Hematopoietic multipotent progenitor cell treated with erythropoietin and hydrocortisone succinate and interleukin-3 and kit ligand, for 17 days (in vitro differentiated cells): ENCODE measurements at places on chromosomes 6 and 20.

GRCh38 chr6:109999740-110000139, 21.6 kb downstream of the GPR6 start:
- DNase-seq: no peak

- no peak for DNase-seq
These were observed 21.9 kb upstream of the CHMP4B start for GRCh38 chr20:33789109-33789857.

GRCh38 chr6:125304970-125305660, 3.3 kb upstream of the HDDC2 start:
- DNase-seq: no peak

DNA sequence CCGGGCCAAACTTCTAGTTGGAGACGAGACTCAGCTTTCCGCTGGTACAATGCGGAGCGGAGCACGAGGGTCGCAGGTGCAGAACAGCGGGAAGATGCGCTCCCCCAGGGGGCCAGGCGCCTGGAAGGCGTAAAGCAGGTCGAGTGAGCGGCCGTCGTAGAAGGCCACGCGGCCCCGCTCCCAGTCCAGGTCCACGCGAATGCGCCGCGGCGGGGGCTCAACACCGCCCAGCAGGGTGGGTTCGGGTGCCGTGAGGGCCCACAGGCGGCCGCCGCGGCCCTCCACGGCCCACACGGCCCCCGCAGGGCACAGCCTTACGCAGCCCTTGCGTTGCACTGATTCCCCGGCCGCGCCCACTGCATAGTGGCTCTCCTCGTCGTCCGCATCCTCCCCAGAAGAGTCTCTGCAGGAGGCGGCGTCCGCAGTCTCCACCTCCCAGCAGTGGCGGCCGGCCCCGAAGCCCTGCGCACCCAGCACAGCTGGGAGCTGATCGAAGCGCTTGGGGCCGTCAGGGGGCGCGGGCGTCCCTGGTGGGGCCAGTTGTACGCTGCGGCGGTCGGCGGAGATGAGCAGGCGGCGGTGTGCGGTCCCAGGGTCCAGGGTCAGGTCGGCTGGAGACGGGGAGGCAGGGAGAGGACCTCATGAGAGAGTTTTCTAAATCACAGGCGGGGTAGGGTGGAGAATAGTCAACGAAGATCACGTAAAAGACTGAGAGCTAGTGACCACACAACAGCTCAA, 4.3 kb downstream of the PPP1R11 start:
- no peak for DNase-seq

- DNase-seq: peak; percentile 94
These were observed 72.7 kb downstream of the TRAM2 start for GRCh38 chr6:52503851-52504781.

DNA sequence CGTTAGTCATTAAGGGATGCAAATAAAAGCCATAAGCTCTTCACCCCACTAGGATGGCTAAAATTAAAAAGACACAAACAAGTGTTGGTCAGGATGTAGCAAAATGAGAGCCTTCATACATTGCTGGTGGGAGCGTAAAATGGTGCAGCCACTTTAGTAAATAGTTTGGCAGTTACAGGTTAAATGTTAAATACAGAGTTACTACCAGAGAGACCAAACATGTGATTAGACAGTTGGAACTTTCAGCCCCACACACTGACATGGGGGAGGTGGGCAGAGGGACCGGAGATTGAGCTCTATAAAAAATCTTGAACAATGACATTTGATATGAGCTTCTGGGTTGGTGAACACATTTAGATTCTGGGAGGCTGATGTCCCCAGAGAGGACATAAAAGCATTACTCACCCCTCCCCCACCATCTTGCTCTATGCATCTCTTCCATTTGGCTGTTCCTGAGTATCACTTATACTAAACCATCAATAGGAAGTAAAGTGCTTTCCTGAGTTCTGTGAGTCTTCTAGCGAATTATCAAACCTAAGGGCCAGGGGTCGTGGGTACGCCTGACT, 20.4 kb upstream of the ZNF318 start:
- no peak for DNase-seq

- DNase-seq: no peak
These were observed 38.3 kb upstream of the MDFI start for GRCh38 chr6:41599852-41600445.

- DNase-seq: no peak
These were observed 419.9 kb downstream of the BTBD3 start for GRCh38 chr20:12337601-12338000.

DNA sequence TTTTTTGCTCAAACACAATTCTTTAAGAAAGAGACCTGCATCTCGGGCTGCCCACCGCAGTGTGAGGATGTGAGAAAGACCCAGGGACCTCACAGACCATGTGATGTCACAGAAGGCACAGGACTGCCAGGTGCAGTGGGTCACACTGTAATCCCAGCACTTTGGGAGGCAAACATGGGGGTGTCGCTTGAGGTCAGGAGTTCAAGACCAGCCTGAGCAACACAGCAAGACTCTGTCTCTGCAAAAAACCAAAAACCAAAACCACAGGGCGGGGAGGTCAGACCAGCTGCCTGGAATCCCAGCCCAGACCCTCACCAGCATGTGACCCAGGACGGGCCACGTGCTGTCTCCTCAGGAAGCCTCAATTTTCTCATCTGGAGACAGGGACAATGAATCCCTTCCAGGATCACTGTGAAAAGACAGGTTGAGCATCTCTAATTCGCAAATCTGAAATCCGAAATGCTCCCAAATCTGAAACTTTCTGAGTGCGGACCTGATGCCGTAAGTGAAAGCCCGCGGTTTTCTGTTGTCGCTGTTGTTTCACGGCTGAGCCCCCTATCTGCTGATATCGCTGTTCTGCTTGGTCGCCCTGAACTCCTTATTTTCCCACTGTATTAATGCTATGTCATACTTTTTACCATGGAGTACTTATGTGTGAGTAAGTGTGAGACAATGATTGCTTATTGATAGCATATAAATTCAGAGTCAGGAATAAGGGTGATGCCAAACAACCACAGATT, 159.5 kb upstream of the PTPN1 start:
- DNase-seq: no peak

DNA sequence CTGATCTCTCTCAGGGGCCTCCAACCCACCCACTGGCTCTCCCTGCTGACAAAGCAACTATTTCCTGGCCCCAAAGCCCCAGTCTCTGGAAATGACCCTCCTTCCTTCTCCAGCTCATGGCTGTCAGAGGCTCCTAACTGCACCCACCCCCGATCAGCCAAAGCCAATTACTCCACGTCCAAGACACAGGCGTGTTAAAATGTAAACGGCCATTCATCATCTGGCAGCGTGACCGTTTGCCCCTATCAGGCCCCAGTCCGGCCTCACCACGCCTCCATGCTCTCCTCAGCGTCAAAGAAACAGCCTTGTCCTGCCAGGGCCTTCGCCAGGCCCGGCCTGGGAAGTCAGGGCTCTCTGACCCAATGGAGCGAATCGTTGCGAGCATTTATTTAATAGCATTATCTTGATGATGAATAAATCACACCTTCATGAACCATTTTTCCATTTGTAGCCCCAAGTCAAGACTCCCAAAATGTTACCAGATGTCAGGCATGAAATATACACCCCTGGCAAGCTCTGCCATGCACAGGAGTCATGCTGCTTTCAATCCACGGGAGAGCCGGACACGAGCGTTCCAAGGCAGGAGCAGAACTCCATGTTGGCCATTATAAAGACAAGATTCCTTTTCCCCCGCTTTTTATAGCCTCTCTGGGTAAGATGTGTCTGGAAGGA, 17.7 kb downstream of the RIPOR3 start:
- no peak for DNase-seq

GRCh38 chr20:24938498-24938897, 10.6 kb upstream of the CST7 start:
- DNase-seq: no peak

DNA sequence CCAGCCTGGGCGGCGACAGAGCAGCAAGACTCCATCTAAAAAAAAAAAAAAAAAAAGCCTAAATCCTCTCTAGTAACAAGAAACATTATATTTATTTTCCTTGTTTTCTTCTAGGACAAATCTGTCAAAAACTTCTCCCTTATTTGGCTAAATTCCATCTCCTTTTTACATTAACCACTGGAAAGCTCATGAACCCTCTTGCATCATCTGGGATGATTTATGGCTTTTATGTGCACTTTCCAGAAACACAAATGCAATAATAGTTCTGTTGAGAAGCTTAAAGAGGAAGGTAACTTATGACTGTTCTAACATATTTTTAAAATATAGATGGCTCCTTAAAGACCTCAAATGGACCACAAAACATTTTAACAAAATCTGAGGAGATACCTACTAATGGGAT, 526.1 kb upstream of the SPTLC3 start:
- DNase-seq: no peak

DNA sequence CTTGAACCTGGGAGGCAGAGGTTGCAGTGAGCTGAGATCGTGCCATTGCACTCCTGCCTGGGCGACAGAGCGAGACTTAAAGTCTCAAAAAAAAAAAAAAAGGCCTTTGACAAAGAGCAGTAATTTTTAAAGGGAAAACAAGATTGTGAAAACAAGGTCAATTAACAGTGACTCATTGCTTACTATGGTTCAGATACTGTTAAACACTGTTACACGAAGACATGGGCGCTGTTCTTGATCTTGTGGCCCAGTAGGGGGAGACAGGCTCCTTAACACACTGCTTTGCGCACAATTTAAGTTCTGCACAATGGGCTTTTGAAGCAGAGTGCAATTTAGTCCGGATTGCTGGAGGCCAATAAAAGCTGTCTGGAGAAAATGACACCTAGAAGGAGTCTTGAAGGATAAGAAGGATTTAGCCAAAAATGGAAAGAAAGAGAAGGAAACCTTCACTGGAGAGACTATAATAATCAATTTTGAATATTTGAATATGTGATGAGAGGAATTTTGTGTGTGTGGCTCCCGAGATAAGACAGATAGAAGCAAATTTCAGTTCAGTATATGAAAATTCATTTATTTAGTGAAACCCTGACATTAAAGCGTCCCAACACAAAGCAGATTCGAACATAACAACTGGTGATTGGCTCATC, 6.0 kb upstream of the LATS1 start:
- peak; percentile 81 for DNase-seq

GRCh38 chr20:59402681-59403080, 102.3 kb downstream of the EDN3 start:
- no peak for DNase-seq

DNA sequence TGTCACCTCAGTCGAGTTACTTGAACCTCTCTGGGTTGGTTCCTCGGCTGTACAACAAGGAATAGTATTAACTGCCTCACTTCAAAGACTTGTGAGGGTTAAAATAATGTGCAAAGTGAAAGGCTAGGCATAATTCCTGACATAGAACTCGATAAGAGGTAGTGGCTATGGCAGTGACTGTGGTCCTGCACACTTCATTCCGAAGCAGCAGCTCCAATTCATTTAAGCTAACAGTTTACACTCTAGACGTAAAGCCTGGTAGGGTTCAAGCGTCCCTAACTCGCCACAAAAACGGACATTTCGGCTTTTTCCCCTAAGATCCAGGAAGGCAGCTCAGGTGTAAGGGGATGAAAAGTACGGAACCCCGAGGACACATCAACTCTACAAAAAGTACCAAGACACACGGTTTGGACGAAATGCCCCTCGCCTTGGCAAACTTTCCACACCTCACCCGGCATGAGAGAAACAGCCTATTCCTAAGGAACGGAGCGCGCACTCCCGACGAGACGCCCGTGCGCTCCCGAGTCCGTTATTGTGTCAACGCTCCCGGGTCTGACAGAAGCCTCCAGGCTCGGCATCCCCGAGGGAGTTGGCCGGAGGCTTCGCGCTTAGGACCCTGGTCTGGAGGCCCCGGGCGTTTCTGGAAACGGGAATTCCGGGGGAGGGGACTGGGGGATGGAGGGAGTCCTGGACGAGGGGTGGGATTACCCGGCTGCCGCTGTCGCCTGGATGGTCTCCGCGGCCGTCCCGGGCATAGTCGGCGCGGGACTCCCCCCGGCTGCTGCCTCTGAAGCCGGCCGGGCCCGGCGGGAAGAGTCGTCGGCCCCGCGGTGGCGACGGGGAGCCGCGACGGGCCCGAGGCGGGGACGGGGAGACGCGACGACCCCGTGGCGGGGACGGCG, 937 bp downstream of the ZNF318 start:
- no peak for DNase-seq

DNA sequence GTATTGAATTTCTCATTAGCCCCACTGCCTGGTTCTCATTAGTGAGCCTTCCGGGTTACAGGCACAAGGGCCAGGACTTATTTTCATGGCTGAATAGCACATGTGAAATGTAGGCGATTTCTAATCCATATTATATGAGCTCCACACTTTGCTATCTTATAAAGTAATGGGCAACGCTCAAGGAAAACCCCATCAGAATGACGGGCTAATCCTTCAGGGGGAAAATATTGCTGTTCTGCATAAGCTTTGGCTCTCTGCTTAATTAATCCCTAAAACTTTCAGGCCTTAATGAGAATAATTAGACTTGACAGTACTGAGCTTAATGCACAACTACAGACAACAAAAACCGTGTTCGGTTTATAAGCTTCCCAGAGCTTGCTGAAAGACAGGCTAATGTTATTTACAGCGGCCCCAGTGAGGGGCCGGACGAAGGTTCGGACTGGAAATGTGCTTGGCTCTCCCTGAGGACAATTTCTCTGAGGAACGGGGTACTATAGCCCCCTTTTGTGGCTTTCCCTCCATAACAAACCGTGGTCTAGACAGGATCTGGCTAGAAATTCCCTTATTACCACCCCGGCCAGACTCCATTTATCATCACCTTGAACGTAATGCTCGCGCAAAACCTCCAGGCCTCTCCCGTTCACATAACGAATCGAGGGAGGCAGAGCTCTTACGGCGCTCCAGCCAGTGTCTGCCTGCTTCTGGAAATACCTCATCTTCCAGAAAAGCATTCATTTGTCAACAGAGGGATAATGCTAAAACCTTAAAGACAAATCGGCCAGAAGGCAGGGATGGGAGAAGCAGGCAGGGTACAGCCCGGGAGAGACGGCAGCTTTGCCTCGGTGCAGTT, 164.5 kb downstream of the CD83 start:
- no peak for DNase-seq

DNA sequence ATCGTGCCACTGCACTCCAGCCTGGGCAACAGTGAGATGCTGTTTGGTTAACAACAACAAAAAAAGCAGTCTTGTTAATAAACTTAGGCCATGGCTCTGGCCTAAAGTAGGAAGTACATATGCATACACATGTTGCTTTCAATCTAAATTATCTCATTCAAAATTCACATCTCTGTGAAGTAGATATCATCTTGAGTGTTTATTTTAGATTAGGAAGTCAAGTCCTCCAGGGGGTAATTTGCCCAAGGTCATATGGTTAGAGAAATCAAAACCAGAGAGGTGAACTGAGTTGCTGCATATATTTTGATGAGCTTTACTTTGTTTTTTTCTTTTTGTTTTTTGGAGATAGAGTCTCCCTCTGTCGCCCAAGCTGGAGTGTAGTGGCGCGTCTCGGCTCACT, 52.8 kb downstream of the B4GALT5 start:
- no peak for DNase-seq
